ENCODE measurements at places on chromosomes 16 and 17. TPM values are rescaled to one million over a fixed set of nuclear protein-coding genes. Genes with fewer than 3 reads are reported as not detected.

Gene EME1
- 1.0 TPM for total RNA-seq

Gene ZNF750
- total RNA-seq, result not detected

DNA sequence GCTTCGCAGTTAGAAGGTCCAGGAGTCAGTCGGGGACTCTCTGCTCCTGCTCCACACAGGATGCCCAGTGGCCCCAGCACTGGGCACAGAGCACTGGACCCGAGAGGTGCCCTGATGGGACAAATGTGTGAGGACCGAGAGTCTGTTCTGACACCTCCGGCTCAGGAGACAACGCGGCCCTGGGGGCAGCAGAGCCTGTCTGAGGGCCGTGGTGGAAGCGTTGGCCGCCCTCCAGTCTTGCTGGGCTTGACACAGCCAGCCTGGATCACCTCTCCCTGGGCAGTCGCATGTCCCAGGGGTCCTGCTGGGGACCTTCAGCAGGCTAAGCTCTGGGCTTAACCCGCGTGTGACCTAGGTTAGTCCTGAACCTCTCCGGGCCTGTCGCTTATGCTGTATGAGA, 23.1 kb downstream of the LGALS9 start:
- DNase-seq, result no peak

Gene ABCA6
- total RNA-seq, result 39.6 TPM

- DNase-seq, result no peak
These were observed 1.8 kb upstream of the ENPP7 start for GRCh38 chr17:79728908-79729471.

DNA sequence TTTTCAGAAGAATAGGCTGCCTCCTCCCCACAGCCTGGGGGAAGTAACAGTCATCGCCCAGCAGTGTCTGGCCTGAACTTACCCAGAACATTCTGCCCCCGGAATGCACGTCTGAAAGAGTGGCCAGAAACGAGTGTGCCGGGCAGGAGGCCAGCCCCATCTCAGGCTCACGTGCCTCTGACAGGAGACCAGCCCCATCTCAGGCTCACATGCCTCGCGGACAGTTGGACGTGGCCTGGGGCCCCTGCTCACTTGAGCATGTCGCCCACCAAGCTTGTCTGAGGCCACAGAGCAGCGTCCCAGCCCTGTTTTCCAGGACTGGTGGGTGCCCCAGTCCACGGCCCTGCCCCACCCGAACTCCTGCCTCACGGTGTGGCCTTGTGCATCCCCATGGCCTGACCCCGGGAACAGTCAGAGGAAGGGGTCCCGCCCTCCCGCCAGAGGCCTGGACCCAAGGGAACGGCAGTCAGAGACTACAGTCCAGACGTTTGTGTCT, 16.3 kb upstream of the CDH15 start:
- DNase-seq, result peak; percentile 81

Gene ALOX12
- total RNA-seq, result not detected

DNA sequence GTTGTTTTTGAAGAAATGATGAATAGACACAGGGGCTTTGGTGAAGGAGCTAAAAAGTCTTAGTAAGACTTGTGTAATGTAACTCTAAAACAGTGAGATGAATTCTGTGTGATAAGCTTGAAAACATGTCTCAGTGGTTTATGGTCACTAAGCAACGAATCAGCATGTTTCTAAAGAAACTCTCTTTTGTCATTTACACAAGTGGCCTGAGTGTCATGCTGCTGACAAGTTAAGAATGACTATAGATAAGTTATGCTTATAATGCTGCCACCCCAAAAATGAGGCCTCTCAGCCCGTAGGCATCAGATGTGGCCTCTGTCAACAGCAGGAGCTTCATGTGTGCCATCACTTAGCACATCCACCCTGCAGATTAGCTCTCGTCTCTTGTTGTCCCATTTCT, 8.7 kb downstream of the COX10 start:
- DNase-seq, result no peak

DNA sequence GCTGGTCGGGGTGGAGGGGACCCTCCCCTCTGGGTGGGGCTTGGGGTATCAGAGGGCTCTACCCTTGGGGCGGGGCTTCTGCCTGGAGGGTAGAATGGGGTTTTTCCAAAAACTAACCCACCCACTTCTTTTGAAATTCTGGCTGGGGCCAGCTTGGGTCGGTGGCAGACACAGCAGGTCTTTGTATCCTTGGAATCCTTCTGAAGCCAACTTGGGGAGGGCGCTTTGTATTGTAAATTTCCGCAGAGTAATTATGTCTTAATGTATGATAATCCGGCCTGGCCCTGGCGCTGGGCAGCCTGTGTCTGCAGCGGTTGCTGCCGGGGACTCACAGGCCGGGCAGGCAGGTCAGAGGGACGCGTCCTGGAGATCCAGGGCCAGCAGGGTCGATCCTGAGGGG, 33.9 kb upstream of the GSE1 start:
- DNase-seq, result no peak

Gene CTRL
- total RNA-seq, result 0.88 TPM

GRCh38 chr17:52158450-52159042, at the start of gene CA10:
Gene CA10 (minus strand): TSS chr17:52158714.
- DNase-seq, result no peak

GRCh38 chr17:51164911-51165679, 1.1 kb upstream of the NME2 start:
- DNase-seq, result no peak

DNA sequence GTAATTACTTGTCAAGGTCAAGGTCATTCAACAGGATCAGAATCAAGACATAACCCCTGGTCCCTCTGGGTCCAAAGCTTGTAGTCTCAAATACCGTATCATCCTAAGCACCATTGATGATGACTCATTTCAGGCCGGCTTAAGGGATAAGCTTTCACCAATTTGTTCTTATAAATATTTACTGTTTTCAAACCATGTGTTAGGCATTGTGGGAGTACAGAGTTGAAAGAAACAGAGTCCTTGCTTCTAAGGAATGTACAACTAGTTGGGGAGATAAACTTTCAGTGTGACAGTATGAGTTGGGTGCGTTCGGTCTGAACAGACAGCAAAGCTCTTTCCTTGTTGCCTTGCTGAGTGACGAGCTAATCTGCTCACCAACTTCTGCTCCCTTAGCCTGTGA, 183.5 kb upstream of the MAF start:
- no peak for DNase-seq

DNA sequence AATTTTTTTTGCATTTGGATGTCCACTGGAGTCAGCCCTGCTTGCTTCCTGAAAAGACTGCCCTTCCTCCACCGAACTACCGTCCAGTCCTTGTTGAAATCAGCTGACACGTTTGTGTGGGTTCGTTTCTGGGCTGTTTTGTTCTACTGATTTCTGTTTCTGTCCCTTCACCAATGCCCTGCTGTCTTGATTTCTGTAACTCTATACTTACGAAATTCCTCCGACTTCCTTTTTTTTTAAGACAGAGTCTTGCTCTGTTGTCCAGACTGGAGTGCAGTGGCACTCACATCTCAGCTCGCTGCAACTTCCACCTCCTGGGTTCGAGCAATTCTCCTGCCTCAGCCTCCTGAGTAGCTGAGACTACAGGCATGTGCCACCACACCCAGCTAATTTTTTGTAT, 8.4 kb upstream of the GAA start:
- no peak for DNase-seq

GRCh38 chr16:83581994-83582747, 225.6 kb upstream of the HSBP1 start:
- DNase-seq, result no peak

GRCh38 chr16:68286153-68287074, 22.1 kb downstream of the SLC7A6 start:
- DNase-seq, result peak; percentile 56

DNA sequence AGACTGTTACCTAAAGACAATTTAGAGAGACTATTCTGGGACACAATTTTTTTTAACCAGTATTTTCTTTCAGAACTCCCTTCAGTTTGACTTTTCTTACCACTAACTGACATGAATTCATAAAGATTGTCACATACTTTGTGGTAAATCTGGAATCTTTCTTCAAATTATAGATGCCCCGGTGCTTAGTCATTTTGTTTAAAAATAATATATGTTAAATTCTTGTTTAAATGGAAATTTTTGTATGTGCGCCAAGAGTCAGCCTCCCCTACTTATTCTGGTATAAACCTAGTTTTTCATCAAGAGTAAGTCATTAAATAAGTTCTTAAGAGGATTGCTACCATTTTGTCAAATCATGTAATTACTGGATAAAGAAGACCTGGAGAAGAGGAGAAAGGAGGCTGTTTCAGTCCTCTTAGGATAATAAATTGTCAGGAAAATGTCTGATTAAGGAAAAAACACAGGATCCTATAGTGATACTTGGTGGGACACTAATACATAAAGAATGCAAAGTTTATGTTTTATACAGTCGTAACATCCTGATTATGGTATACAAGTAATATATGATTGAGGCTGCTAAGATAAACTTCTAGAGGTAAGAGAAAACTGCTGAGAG, 424.4 kb downstream of the PMP22 start:
- no peak for DNase-seq

Gene CCL11
- not detected for total RNA-seq

- DNase-seq, result no peak
These were observed 832 bp upstream of the SRRM2 start for GRCh38 chr16:2751577-2752034.

Gene TMEM231
- total RNA-seq, result 13.7 TPM

GRCh38 chr16:50066482-50067289, 916 bp downstream of the HEATR3 start:
- DNase-seq, result no peak

Gene TBC1D3C
- total RNA-seq, result 0.56 TPM

Gene ENPP7
- not detected for total RNA-seq

Gene TNRC6A
- total RNA-seq, result 31.4 TPM

DNA sequence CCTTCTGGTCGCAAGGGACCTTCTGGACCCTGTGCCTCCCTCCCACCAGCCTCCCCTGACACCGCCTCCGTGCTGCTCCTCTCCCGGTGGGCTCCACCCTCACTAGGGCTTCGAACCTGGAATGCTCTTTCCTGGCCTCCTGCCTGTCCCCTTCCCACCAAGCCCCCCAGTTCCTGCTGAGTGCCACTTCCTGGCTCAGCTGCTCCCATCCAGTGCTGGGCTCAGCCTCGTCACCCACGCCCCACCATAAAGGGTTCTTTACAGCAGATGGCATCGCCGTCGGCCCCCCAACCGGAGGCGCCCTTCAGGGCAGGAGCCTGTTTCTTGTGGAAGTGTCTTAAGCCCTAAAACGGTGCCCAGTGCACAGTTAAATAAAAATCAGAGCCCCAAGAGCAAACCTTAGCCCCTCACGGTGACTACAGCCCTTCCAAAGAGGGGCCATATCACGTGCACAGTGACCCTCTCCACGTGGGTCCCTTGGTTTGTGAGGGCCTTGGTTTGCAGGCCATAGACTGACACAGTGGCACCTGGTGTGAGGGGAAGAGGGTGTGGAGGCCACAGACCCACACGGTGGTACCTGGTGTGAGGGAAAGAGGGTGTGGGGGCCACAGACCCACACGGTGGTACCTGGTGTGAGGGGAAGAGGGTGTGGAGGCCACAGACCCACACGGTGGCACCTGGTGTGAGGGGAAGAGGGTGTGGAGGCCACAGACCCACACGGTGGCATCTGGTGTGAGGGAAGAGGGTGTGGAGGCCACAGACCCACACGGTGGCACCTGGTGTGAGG, 111.4 kb downstream of the METRNL start:
- DNase-seq, result no peak

DNA sequence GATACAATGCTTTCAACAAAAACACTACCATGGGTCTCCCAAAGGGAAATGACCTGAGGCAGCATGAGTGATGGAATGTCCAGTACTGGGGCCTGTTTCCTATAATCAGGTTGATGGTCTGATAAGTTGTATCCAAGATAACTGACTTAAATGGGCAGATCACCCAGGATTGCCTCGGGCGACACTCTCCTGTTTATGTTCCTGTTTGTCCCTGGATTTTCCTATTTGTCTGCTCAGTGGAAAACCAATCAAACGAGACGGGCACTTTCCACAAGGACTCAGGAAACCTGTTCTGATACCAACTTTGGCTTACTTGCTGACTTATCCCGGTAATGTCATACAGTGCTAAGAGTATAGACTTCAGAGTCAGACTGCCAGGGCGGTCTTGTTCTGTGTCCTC, 27.4 kb downstream of the USP43 start:
- DNase-seq, result no peak

GRCh38 chr16:47311738-47312505, 148.9 kb downstream of the ITFG1 start:
- peak; percentile 68 for DNase-seq

DNA sequence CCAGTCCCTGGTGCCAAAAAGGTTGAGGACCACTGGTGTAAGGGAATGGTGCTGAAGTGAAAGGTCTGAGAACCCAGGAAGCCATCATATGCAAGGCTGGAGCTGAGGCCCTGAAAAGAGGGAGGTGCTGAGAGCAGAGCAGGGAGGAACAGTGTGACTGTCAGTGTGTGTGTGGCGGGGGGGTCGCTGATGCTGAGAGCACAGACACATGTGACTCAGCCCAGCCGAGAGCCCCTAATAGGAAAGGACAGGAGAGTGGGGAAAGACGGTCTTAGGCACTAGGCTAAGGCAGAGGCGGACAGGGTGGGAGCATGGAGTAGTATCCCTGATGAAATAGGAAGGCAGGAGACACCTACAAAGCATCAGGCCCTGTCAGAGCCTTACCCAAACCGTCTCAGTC, 1.2 kb downstream of the B9D1 start:
- no peak for DNase-seq

DNA sequence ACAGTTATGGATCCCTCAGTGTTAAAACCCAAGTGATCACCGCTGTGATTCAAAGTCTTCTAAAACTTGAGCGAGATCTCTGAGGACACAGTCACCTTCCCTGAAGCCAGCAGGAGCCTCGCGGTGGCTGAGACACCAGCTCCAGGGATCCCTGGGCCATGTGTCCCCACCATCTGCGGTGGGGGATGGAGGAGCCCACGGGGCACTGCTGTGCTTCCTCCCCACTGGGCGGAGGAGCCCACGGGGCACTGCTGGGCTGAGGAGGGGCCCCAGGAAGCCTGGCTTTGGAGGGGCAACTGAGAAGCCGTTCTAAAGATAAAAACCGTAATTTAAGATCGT, 65.7 kb upstream of the METRNL start:
- DNase-seq, result no peak

DNA sequence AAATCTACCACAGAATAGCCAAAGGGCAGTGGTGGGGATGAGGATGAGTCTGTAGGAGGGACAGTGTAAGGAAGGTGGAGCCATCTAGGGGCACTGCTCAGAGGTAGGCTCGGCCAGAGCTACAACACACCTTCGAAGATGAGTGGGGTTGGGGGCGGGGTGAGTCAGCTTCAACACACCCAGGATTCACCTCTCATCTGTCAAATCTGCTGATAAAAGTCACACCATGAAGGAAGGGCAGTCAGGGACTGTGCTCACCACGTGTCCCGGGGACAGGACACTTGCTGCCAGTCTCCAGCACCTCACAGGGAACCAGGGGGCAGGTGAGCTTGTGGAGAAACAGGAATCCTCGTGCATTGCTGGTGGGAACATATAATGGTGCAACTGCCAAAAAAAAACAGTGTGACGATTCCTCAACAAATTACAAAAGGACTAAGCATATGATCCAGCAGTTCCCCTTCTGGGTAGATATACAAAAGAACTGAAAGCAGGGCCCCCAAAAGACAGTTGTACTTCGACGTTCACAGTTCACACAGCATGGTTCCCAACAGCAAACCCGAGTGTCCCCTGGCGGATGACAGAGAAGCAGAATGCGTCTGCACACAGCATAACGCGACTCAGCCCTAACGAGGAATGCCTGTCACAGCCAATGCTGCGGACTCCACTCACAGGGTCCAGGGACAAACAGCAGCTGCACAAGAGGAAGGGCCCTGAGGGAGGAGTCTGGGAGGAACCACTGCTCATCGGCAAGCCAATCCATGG, 133.1 kb downstream of the ANKRD11 start:
- DNase-seq, result no peak

- peak; percentile 94 for DNase-seq
These were observed 46.8 kb downstream of the HIC1 start for GRCh38 chr17:2101448-2102257.
